ENCODE measurements at places on chromosomes 11 and 22. TPM values are rescaled to one million over a fixed set of nuclear protein-coding genes. Genes with fewer than 3 reads are reported as not detected.

NELL1 gene
- polyA plus RNA-seq, result 2.4 TPM

DNA sequence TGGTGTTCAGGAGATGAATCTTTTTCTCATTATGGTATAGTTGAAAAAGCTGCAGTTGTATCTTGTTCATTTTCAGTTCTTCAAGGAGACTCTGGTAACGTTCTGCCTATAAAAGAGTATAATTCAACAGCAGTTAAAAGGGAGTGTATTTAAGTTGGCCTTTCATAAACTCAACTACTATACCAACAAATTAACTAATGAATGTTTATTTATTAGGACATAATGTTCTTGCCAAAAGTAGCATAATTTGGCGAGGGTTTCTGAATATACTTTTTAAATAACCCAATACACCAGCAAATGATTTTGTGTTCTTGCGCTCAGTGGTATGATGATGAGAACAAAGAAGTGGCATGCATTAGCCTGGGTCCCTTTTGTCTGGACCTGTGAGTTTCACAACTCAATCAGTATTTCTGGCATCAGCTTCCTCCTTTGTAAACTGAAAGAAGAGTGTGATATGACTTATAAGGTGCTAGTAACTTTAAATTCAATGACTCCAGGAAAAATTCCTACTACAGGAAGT is 10.9 kb downstream of the SMC1B start:
- no peak for DNase-seq

DNA sequence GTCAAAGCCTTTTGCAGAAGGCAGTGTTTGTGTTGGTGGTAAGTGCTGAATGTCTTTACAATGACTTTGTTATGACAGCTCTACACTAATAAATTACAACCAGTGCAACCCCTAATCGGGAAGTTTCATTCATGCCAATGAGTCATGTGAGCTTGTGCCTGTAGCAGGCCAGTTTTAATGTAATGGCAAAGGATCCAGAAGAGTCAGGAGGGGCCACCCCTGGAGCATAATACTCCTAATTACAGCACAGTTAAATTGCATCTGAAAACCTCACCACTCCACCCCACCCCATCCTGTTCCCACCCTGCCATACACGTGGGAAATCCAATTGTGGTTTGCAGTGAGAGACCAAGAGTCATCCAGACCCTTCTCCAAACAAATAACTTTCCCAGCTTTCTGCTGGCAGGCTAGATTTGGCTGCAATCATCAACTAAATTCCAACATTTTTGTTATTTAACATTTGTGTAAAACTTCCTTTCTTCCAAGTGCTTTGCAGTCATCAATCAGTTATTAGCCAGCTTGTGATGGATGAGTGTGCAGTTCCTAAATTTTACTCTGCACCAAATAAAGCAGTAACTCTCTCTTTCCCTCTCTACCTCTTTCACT is 277.3 kb upstream of the FAT3 start:
- DNase-seq, result no peak

DNA sequence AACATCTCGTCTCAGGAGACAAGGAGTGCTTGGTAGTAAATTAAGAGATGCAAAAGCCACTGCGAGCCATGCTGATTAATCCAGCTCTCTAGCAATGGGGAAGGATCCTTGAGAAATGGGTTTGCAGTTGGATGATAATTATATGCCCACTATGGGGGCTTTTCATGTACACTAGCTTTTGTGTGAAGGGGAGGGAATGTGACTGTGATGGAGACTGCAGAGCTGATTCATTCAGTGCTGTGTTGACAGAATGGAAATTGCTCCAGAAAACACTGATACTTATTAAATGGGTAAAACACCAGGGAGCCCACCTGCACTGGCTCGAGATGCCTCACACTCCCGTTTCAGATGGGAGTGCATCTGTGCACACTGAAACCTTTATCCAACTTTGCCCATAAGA is 37.0 kb upstream of the KIRREL3 start:
- no peak for DNase-seq

- DNase-seq, result no peak
Measured at GRCh38 chr11:30424844-30425243, 101.9 kb downstream of the ARL14EP start.
